ENCODE measurements at places on chromosomes 3 and 15.
A peak's percentile ranks its signal among the peaks of the same experiment; 100 is the strongest.

DNA sequence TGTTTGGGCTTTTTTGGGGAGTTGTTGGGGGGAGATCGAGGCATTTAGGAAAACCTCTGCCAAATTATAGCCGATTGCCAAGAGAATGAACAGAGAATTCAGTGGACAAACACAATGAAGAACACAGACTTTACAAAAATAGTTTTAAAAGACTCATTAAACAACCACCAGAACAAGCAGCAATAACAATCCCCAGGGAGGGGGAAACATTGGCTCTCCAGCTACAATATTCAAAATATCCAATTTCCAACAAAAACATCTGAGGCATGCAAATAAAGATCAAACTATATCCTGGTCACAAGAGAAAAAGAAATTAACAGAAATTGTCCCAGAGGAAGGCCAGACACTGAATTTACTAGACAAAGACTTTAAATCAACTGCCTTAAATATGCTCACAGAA is 24.5 kb upstream of the ANKRD28 start:
- DNase-seq: no peak

GRCh38 chr3:47407896-47408838 is 27.3 kb downstream of the PTPN23 start:
- peak; percentile 10 for DNase-seq

DNA sequence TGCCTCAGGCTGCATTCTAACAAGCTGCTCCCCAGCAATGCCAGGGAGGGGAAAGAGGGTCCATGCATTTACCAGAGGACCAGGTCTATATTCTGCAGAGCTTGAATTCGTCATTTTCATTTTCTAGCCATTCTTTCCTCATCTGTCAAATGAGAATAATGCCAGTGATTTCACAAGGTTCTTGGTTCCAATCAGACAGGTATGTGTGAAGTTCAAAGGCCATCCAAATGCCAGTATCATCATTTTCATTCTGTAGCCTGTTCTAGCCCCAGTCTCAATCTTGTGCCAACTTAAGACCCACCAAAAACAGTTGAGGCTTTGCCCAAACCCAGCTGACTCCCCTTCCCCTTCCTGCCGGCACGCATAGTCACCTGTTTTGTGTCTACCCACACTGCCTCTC is 112.7 kb downstream of the IQSEC1 start:
- DNase-seq: no peak

GRCh38 chr3:142943870-142944269 is 19.6 kb downstream of the PAQR9 start:
- DNase-seq: no peak

All from AG20443 (cell line).